Activated CD4-positive, alpha-beta memory T cell treated with anti-CD3 and anti-CD28 coated beads, Interleukin-2, amount 10 ng/mL, durations not matched to agents 7 days and 5 days (primary cell): ENCODE measurements at places on chromosomes 11 and 22. TPM values are rescaled to one million over a fixed set of nuclear protein-coding genes. Genes with fewer than 3 reads are reported as not detected.
A peak's percentile ranks its signal among the peaks of the same experiment; 100 is the strongest.

GRCh38 chr11:88484873-88485621, 147.5 kb upstream of the CTSC start:
- DNase-seq: peak; percentile 41

DNA sequence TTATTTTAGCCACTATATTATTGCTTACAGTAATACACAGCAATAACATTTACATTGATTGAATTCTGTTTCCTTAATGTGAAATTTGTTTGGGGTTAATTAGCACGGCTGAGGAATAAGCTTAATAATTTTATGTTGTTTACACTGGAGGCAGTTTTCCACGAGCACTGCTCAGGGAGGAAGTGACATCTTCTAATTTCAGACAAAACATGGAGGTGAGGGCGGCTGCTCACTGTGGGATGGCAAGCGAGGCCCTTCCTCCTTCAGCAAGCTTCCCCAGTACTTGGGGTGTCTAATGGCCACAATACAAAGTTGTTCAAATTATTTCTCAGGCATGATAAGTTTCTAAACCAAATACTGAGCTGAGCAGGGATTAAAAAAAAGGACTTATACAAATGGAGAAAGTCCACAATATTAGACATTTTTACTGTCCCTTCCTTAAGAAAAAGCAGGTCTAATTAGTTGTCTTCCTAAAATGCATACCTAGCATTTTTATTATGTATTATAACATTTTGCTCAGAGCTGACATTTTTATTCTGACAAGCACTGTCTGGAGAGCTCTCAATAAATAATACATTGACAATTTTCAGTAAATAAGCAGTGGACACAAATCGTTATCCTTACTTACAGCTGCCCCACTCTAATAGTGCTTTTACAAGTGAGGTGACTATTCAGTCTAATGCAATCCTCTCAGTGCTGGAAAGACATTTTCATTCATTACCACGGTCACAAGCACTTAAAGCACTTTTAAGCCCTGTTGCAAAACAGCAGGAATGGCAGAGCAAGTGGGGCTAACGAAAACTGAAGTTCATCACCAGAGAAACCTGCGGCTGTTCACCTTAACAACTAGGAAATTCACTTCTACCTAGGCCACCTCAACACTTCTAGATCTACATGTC, 56.2 kb downstream of the SOX6 start:
- DNase-seq: no peak

AQP11 gene
- total RNA-seq: 0.60 TPM

RIMBP3B gene
- 0.55 TPM for total RNA-seq
